ENCODE measurements at places on chromosomes 7 and 10. TPM values are rescaled to one million over a fixed set of nuclear protein-coding genes. Genes with fewer than 3 reads are reported as not detected.

HNRNPF gene
- 308 TPM for total RNA-seq

MSANTD7 gene
- 26.4 TPM for total RNA-seq

GBX1 gene
- not detected for total RNA-seq

EBLN1 gene
- not detected for total RNA-seq

TAS2R3 gene
- 1.0 TPM for total RNA-seq

DKK1 gene
- total RNA-seq, result 1.8 TPM

MYL10 gene
- total RNA-seq, result not detected

PNLIPRP2 gene
- not detected for total RNA-seq

HOXA2 gene
- not detected for total RNA-seq

ZWINT gene
- 1.4 TPM for total RNA-seq

Data from nasal cavity respiratory epithelium epithelial cell of viscerocranial mucosa (primary cell).